GM23338 (cell line): ENCODE measurements at places on chromosomes 13 and 19. TPM values are rescaled to one million over a fixed set of nuclear protein-coding genes. Genes with fewer than 3 reads are reported as not detected.

- no peak for DNase-seq
Measured at GRCh38 chr19:31979949-31980670, 365.3 kb upstream of the ZNF507 start.

- DNase-seq, result no peak
Measured at GRCh38 chr13:77508959-77509620, 26.4 kb upstream of the SCEL start.

- no peak for DNase-seq
Measured at GRCh38 chr13:36829753-36830152, 10.7 kb downstream of the RFXAP start.

The AP2A1 gene
- 110 and 129 TPM in 2 replicates for total RNA-seq
